ENCODE measurements at places on chromosomes 6 and 20.

- DNase-seq: no peak
Observed at GRCh38 chr6:149275621-149276020, 41.9 kb upstream of the TAB2 start.

- DNase-seq: no peak
Observed at GRCh38 chr20:9488063-9488462, 26.3 kb upstream of the LAMP5 start.

DNA sequence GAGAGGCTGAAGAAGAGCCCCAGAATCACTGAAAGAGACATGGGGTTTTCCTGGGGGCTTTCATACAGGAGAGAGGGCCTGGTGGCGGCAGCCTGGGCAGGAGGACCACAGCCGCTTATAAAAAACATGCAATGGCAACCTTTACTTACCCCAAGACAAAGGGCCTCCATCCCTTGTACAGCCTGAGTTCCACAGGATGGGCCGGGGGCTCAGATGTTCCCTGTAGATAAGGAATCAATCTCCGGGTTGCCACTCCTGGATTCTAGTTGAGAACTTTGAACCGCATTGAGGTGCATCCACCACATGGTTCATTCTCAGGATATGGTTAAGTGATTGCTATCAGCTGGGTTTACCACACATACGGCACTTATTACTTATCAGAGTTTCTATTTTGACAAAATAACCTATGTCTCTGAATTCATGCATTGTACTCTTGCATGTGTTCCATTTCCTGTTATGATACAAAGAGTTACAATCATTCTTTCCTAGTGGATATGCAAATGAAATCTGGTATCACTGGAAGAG, 677.6 kb downstream of the KIF16B start:
- DNase-seq: no peak

- no peak for DNase-seq
Observed at GRCh38 chr6:99467509-99468106, 42.5 kb upstream of the PNISR start.

GRCh38 chr6:162379757-162380409, 347.7 kb downstream of the PRKN start:
- DNase-seq: no peak

GRCh38 chr6:158769234-158769770, 49.9 kb downstream of the EZR start:
- DNase-seq: no peak

DNA sequence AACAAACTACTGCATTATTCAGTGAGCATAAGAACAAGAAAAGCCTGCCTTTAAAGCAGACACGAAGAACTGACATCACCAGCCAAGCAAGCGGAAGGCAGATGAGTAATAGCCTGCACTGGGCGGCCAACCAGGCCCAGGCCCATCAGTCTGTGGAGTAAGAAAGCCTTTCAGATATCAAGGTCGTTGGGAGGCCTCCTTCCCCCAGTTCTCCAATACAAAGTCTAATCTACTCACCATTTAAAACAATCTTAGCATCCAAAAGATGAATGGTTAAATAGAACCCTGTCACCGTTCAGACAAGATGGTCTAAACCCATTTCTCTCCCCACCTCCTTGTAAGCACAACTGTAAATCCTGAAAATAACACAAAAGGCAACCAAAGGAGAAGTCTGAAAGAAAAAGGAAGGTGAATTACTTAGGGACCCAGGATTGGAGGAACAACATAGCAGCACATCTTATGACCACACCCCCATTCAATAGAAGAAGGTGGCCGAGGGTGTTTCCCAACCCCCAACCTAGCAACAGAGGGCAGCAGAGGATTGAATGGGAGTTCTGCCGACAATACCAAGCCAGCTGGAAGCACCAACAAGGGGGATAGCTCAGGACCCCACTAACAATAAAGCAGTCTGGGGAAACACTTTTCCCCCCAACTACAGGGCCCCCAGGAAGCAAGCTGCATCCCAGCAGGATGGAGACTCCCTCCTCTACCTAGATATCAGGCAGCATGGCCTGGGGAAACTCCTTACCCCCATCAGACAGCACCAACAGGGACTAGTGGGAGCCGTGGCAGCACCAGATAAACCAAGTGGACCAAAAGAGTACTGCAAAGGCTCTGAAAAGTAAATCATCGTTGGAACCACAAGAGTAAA, 67.9 kb downstream of the ZHX3 start:
- no peak for DNase-seq

DNA sequence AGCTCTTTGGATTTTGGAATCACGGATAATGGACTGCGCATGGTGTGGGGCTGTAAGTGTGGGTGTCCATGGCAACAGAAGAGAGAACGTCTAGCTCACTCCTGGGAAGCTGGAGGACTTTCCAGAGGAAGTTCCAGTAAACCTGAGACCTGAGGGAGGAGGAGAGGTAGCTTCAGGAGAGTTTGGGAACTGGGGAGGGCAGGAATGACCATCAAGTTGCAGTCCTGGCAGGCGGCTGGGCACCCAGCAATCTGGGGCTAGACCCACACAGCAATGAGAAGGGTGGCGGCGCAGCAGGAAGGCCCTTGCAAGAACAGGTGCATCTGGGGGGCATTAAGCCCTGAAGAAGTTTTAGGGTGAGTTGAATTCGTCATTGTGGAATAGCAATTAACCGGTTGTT, 95.9 kb downstream of the FOXC1 start:
- peak; percentile 87 for DNase-seq

DNA sequence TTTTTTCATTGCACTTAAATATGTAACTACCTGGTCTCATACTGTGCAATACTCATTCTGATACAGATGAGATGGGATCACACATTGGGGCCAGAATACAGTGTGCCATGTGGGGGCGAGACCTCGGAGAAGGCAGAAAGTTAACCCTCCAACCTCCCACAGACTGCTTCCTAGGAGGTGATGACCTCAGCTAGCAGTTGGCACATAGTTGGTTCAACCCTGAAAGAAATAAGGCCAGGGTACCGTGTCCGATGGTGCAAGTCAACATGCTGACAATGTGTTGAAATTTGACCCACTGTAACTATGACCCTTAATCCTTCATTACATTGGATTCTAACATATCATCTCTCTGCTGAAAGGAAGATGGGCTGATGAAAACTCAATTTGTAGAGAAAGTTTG, 61.9 kb downstream of the GJA10 start:
- DNase-seq: no peak

GRCh38 chr20:46672543-46673148, 16.6 kb downstream of the TP53RK start:
- DNase-seq: no peak

- no peak for DNase-seq
Observed at GRCh38 chr20:25135031-25135430, 53.1 kb upstream of the VSX1 start.

GRCh38 chr20:836190-836589, 2.7 kb downstream of the FAM110A start:
- DNase-seq: no peak

GRCh38 chr6:42316981-42317380, 99.3 kb upstream of the MRPS10 start:
- no peak for DNase-seq

GRCh38 chr6:170113141-170113540, 177.7 kb downstream of the DLL1 start:
- no peak for DNase-seq

GRCh38 chr6:31559958-31560696, 12.0 kb upstream of the LTA start:
- DNase-seq: no peak

DNA sequence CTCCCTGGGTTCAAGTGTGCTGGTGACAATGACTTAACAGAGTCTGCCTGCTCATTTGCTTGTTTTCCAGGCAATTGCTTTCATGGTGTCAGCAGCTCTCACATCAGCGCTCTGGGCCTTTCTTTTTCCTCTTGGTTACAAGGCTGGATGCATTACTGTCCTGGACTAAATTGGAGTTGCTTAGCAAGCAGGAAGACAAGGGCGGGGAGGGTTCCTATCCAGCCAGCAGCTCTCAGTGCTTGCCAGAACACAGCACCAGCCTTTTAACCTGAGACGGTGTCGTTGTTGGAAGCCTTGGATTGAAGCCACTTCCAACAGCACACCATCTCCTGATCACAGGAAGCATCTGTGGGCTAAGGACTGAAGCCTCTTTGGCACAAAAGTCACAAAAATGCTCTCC, 606.9 kb downstream of the CDH26 start:
- DNase-seq: no peak

GRCh38 chr20:16497896-16498295, 75.4 kb downstream of the KIF16B start:
- DNase-seq: no peak

GRCh38 chr20:48846516-48847492, 19.0 kb upstream of the PREX1 start:
- no peak for DNase-seq

DNA sequence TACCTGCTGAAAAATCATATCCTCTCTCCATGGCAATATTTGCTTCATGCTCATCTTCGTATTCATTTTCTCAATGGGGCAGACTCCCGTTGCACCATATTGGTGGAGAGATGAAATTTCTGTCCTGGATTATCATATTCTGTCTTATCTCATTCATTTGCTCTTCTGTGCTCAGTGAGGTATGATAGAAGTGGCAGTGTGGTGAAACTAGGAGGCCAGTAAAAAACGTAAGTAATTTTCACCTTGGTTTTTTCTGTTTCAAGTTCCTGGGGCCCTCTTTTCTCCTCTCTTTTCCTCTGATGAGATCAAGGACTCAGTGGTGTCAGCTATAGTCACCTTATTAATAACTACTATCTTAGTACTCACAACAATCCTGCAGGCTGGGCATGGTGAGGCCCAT, 182.5 kb upstream of the HDAC2 start:
- no peak for DNase-seq

- DNase-seq: no peak
Observed at GRCh38 chr6:53095270-53095669, 30.1 kb downstream of the FBXO9 start.

- no peak for DNase-seq
Observed at GRCh38 chr20:61753316-61753942, 312.3 kb downstream of the TAF4 start.

Measured in NCI-H524 treated with DMSO at 0.1 percent for 48 hours (cell line).